Dermis lymphatic vessel endothelial cell (primary cell): ENCODE measurements at places on chromosomes 2 and 18. TPM values are rescaled to one million over a fixed set of nuclear protein-coding genes. Genes with fewer than 3 reads are reported as not detected.

The C2orf66 gene
- total RNA-seq, result 0.09 TPM in 1 of 2 replicates, not detected in the other

The IL1A gene
- not detected in 2 replicates for total RNA-seq

The LRRC30 gene
- total RNA-seq, result not detected in 2 replicates

The ITGB6 gene
- total RNA-seq, result not detected in 2 replicates
